ENCODE measurements at places on chromosomes 4 and X. TPM values are rescaled to one million over a fixed set of nuclear protein-coding genes. Genes with fewer than 3 reads are reported as not detected.

The ZBED1 gene
- total RNA-seq, result 34.6 TPM

The ODAM gene
- total RNA-seq, result not detected

The CCKAR gene
- total RNA-seq, result not detected

The SH3TC1 gene
- 52.2 TPM for total RNA-seq

The C4orf50 gene
- 0.09 TPM for total RNA-seq
